ENCODE measurements at places on chromosomes 3 and 15.

GRCh38 chr3:195752546-195753331, 32.0 kb downstream of the MUC20 start:
- DNase-seq = no peak

- peak; percentile 52 for DNase-seq
Measured at GRCh38 chr3:127970966-127971592, 56.0 kb downstream of the KBTBD12 start.

DNA sequence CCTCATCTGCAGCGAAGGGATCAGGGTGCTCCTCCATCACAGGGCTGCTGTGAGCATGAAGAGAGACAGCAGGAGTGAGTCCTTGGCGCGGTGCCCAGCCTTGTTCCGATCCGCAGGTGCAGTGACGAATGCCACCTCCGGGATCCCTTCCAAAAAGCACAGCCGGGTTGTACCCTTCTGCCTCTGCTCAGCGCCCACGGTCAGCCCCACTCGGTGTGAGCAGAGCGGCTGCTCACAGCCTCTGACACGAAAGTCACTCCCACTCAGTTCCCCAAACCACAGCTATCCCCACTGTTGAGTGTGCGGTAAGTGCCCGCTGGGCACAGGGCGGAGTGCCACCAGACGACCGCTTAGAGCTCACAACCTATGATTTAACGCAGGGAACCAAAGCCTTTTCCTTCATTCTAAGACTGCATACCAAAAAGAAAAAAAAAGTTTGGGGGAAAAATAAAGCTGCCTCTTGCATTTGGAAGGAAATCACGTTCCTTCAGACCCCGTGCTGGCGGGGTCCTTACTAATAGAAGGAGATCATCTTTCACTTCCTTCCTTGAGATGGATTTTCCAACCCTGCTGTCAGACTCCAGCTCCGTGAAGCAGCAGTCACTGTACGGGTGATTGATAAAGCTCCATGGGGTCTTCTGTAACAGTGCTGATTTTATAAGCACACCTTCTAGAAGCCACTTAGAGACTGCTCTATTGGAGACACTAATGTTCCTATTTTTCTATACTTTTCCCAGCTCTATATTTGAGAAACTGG, 34.7 kb upstream of the TUBGCP5 start:
- no peak for DNase-seq

- DNase-seq = no peak
Measured at GRCh38 chr3:61627768-61628185, 66.4 kb downstream of the PTPRG start.
